ENCODE measurements at places on chromosomes 1 and 21. TPM values are rescaled to one million over a fixed set of nuclear protein-coding genes. Genes with fewer than 3 reads are reported as not detected.

SPATA46 gene
- not detected for total RNA-seq

CFHR5 gene
- total RNA-seq, result not detected

KIF14 gene
- total RNA-seq, result 0.87 TPM

CHRM3 gene
- total RNA-seq, result 5.5 TPM

GRCh38 chr1:170674986-170675385 is 11.1 kb downstream of the PRRX1 start:
- DNase-seq, result no peak
- no peaks in the 10 kb centered on the region for H3K4me1 ChIP-seq
- H3K36me3 ChIP-seq, result no peaks in the 10 kb centered on the region
- no peak overlapping the region for H3K4me3 ChIP-seq
- no peak overlapping the region for H3K27ac ChIP-seq

DNA sequence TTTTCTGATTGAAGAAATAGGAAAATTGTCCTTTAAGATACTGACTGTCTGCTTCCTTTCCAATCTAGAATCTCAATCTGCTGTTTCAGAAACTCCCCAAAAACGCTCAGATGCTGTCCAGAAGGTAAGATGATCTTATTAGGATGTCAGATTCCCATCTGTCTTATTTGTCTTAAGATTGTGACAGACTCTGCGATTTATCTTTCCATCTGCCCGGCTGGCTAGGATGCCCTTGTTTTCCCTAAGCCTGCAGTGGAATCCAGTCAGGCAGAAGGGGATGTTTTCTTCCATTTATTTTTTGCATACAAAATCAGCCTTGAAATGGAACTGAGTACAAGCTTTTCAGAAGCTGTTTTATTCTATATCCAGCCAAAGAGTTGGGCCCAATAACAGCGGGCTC is 96.5 kb downstream of the FMN2 start:
- no peak overlapping the region for H3K4me3 ChIP-seq
- no peak overlapping the region for H3K27ac ChIP-seq
- H3K36me3 ChIP-seq, result no peaks in the 10 kb centered on the region
- peaks cover 15% of the 10 kb centered on the region for H3K27me3 ChIP-seq
- DNase-seq, result no peak
- peaks cover 12% of the 10 kb centered on the region for H3K4me1 ChIP-seq
